Stimulated activated CD4-positive, alpha-beta T cell treated with anti-CD3 and anti-CD28 coated beads, Interleukin-2, amount 100 ng/mL, for 24 hours (primary cell): ENCODE measurements at places on chromosomes 3 and 15.

DNA sequence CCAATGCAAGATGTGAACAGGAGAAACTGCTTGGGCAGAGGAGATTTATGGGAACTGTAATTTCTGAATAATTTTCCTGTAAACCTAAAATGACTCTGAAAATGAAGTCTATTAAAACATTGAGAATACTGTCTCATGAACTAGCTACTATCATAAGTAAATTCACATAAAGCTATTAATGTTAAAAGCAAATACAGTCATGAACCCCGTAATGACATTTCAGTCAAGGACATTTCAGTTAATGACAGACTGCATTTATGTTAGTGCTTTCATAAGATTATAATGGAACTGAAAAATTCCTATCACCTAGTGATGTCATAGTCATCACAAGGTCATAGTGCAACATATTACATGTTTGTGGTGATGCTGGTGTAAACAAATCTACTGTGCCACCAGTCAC, 17.2 kb downstream of the CBLB start:
- DNase-seq, result no peak

DNA sequence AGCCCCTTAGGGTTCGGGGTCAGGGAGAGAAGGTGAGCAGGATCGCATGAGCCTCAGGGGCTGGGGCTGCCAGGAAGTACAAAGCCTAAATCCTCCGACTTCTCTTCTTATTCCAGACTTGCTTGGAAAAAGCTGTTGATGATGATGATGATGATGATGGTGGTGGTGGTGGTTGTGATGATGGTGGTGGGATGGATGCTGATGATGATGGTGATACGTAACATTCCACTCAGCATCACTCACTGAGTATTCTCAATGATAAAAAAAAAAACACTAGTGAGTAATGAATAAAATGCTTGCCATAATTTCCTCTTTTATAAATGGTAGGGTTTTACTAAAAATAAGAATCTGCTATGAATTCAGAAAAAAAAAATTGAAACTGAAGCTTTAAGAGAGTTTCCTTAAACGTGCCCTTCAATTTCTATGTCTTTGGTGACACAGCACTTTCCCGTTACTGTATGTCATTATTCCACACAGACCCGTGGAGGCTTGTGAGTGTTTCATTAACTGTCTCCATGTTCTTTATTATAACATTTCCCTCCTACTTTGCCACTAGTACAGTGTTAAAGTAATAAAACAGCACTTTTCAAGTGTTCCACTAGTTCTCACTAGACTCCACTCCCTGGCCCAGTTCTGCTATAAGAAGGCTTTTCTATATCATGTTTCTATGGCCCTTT, 5.4 kb upstream of the ACAN start:
- DNase-seq, result no peak

DNA sequence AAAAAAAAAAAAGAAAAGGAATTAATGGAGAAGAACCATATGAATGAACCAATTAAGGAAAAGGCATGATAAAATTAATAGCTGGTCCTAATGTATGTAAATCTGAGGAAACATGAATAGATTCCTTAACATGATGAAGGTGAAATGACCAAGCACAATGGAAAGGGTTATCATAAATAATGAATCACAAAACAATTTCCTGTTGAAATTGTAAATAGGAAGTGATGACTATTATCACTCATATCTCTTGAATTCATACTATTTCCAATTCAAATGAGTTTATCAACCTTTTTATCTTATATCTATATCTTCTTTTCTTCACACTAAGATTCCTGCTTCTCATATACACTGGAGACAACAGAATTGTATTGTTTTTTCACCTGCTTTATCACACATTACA, 32.0 kb downstream of the AADACL2 start:
- no peak for DNase-seq

GRCh38 chr3:44021651-44022594, 219.8 kb upstream of the TOPAZ1 start:
- no peak for DNase-seq

- no peak for DNase-seq
Measured at GRCh38 chr15:48507416-48508065, 138.0 kb downstream of the FBN1 start.

- no peak for DNase-seq
Measured at GRCh38 chr15:96418146-96418545, 87.6 kb downstream of the NR2F2 start.

GRCh38 chr15:66986951-66987350, 78.5 kb upstream of the SMAD3 start:
- DNase-seq, result no peak

DNA sequence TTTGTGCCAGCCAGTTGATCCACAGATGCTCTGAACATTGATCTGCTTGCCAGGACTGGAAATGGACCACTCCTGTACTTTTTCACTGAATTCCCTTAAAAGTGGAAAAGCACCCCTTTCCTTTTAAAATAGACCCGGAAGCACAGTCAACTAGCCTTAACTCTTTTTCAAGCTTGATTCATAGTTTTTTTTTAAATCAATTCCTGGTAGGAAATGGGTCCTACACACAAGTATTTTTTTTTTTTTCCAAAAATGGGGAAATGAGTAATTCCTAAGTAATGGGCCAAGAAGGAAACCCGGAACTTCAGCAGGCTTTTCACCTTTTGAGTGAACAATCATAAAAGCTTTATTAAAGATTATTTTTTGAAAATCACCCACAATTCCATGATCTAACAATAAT, 234.4 kb upstream of the ADAMTS9 start:
- DNase-seq, result no peak

GRCh38 chr3:47976135-47976732, 40.0 kb downstream of the MAP4 start:
- DNase-seq, result no peak

- no peak for DNase-seq
Measured at GRCh38 chr3:79390352-79390751, 377.4 kb downstream of the ROBO1 start.

- no peak for DNase-seq
Measured at GRCh38 chr3:126606001-126606400, 47.3 kb upstream of the C3orf22 start.

- DNase-seq, result no peak
Measured at GRCh38 chr15:41878355-41878699, 15.5 kb downstream of the SPTBN5 start.
